ENCODE measurements at places on chromosomes 3 and 15.

DNA sequence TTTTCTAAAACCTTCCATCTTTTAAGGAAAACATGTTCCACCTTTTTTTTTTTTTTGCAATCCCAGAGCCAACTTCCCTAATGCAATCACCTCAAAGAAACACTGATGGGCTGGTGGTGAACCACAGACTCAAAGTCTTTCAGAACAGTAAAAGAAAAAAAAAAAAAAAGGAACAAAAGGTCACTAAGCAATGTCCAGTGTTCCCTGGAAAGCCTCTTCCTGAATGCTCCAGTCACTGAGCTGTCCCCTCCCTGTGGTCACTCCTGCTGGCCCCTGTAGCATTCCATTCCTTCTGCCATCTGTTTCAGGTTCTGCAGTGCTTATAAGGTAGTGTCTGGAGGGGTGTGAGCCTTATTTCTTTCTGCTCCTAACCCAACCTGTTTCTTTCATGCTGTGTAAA, 53.3 kb downstream of the AAGAB start:
- no peak for DNase-seq

DNA sequence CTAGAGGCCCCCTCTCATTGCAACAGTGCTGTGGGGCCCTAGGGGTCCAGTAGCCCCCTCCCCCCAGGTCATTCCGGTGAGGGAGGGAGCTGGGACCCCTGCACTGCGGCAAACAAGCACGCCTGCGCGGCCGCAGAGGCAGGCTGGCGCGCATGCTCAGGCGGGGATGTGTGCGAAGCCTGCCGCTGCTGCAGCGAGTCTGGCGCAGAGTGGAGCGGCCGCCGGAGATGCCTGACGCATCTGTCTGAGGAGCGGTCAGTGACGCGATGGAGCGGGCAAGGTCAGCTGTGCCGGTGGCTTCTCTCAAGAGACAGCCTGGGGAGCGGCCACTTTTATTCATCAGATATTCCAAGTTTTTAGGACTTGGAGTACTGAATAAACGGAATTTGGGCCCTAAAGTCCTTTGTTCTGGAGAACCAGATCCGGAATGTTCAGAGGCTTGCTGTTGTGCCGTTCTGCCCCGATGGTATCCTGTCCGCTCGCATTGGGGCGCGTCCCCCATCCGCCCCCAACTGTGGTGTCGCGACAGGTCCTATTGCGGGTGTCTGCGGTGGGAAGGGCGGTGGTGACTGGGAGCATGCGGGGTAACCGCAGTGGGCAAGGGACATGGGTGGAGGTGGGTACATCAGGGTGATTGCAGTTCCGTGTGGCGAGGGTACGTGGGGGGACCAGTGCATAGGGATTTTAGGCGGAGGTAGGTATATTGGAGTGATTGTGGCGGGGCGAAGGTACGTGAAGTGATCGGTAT, at the start of the genes SNRPN and SNURF:
Gene SNRPN, plus strand, starts transcription at position 205 of the 748 bp plus-strand sequence. CDS start 19,467 bp downstream, outside the sequence.
Gene SNURF, plus strand, starts transcription at position 205 of the 748 bp plus-strand sequence. Its CDS starts 62 bp downstream, at position 267.
- no peak for DNase-seq

DNA sequence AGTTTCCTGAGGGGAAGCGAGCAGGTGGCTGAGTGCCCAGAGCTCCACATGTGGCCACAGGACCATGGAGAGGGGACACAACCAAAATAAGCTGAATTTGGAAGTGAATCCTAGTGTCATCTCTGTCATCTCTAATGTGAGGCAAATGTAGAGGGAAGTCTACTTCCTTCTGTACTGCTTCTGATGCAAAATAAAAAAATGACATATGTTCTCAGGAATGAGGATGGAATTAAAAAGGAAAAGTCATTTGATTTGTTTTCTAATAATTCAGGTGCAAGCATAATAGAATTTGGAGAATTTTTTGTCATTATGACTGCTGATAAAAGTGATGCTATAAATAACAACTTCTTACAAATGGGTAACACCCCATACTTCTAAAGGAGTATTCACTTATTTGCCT, 59.5 kb upstream of the POU1F1 start:
- DNase-seq = no peak

- DNase-seq = no peak
Observed at GRCh38 chr3:128568602-128569490, 75.8 kb upstream of the GATA2 start.

DNA sequence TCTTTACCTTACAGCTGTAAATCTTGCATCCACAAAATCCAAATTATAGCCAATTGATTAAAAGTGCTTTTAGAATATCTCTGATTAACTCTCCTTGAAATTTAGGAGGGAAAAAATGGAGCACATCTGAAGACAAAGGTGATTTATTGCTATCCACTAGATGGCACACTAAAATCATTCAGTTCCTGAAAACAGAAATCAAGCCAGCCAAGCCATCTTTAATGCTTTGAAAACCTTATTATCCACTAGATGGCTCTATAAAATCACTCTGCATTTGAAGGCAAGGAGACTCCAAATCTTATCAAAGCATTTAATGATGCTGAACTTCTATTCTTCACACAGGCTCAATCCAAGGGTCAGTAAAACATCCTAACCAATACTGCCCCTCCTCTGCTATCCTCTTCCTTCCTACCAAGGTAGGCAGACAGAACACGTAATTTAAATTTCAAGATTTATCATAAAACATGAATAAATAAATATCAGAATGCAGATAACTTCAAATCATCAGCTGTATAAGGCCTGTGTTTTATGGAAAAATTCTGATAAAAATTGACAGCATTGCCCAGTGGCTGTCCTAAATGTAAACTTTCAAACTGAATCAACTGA, 48.4 kb downstream of the GOLIM4 start:
- peak; percentile 57 for DNase-seq

- DNase-seq = peak; percentile 71
Observed at GRCh38 chr15:99536422-99537040, 29.3 kb upstream of the MEF2A start.

GRCh38 chr3:141870091-141870687, 6.3 kb upstream of the ATP1B3 start:
- DNase-seq = no peak

- DNase-seq = no peak
Observed at GRCh38 chr3:172711454-172711795, 558 bp upstream of the NCEH1 start.

- no peak for DNase-seq
Observed at GRCh38 chr3:189229196-189229828, 57.5 kb downstream of the TPRG1 start.

- DNase-seq = no peak
Observed at GRCh38 chr15:40340740-40341400, at the start of gene CCDC9B. Gene CCDC9B (minus strand): TSS chr15:40340939. CDS start chr15:40340819, 120 bp downstream.
